ENCODE measurements at places on chromosomes 2 and 18. TPM values are rescaled to one million over a fixed set of nuclear protein-coding genes. Genes with fewer than 3 reads are reported as not detected.

COBLL1 gene
- total RNA-seq: 4.3 TPM

TMEM178A gene
- not detected for total RNA-seq

- H3K27me3 ChIP-seq: no peaks in the 10 kb centered on the region
- no peak overlapping the region for H3K4me3 ChIP-seq
- DNase-seq: no peak
- H3K27ac ChIP-seq: no peak overlapping the region
- H3K36me3 ChIP-seq: no peaks in the 10 kb centered on the region
Observed at GRCh38 chr2:43047187-43047780, 179.1 kb downstream of the ZFP36L2 start.

DNA sequence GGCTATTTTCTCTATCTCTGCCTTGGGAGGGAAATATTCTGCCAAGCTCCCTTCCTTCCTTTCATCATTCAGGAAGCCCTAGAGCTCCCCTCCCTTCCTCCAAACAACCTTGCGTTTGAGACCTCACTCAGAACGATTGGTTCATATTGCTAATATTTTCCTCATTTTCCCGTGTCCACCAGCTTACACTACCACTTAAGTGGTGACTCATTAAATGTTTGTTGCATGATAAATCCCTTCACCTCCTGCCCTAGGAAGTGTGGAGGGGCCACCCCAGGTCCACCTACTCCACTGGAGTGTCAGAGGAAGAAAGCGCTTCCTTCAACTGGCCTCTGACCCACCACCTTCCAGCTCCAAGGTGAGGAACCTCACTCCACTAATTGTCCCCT, 2.3 kb upstream of the LPIN2 start:
- H3K4me1 ChIP-seq: no peaks in the 10 kb centered on the region
- DNase-seq: no peak
- no peak overlapping the region for H3K4me3 ChIP-seq
- no peaks in the 10 kb centered on the region for H3K27me3 ChIP-seq
- H3K36me3 ChIP-seq: no peaks in the 10 kb centered on the region
- H3K27ac ChIP-seq: peak overlapping the region; percentile 69

GRCh38 chr18:58758606-58759005, 87.3 kb downstream of the MALT1 start:
- no peak overlapping the region for H3K4me3 ChIP-seq
- peaks cover 38% of the 10 kb centered on the region for H3K4me1 ChIP-seq
- no peaks in the 10 kb centered on the region for H3K27me3 ChIP-seq

DNA sequence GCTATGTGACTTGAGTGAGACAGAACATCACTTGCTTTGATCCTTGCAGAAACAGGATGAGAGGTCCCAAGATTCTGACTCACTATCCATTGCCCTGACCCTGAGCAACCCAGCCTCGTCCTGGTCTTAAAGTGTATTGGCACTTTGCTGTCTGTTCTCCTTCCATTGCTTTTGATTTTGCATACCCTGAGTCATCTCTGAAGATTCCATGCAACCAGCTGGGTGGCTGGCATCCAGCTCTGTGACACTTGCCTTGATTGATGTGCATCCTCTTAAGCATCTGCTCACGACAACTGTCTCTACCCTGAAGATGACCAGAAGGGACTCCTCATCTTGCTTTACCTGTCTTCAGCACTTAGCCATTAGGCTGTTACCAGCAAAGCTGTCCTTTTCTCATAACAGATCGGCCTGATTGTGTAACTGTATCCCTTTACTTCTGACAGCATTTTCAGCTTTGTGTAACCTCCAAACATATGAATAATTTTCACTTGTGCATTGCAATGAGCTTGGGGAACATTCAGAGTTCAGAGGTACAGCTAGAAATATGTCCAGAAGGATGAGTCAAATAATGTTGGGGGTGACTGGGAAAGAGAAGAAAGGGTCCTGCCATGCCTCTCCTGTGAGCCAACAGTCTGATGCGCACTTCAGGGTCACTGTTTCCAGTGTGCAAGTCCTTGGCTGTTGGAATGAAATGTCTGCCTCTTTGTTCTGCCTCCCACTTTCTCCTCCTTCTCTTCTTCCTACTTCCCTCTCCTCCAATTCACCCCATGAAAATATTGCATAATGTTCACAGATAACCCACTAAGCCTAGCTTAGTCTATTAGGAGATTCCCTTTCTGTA, 249.7 kb upstream of the OSR1 start:
- H3K27ac ChIP-seq: no peak overlapping the region
- H3K4me3 ChIP-seq: no peak overlapping the region
- H3K27me3 ChIP-seq: no peaks in the 10 kb centered on the region
- H3K36me3 ChIP-seq: no peaks in the 10 kb centered on the region
- no peak for DNase-seq
- no peaks in the 10 kb centered on the region for H3K4me1 ChIP-seq

DNA sequence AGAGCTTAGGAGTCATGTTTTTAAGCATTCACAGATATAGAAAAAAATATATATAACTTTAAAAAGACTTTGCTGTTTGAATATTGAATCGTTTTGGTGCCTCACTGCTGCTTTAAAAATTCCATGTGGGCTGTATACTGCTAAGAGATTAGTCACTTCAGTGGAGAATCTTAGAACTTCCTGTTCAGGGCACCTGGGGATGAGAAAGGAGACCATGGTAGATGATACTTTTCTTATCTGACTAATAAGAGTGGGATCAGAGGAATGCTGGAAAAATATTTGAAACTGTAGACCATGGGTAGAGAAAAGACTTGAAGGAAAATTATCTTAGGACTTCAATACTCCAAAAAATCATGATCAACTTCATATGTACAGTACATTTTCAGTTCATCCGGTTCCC, 442.2 kb upstream of the SETBP1 start:
- no peak overlapping the region for H3K4me3 ChIP-seq
- H3K36me3 ChIP-seq: no peaks in the 10 kb centered on the region
- H3K27me3 ChIP-seq: no peaks in the 10 kb centered on the region
- no peaks in the 10 kb centered on the region for H3K4me1 ChIP-seq

DNA sequence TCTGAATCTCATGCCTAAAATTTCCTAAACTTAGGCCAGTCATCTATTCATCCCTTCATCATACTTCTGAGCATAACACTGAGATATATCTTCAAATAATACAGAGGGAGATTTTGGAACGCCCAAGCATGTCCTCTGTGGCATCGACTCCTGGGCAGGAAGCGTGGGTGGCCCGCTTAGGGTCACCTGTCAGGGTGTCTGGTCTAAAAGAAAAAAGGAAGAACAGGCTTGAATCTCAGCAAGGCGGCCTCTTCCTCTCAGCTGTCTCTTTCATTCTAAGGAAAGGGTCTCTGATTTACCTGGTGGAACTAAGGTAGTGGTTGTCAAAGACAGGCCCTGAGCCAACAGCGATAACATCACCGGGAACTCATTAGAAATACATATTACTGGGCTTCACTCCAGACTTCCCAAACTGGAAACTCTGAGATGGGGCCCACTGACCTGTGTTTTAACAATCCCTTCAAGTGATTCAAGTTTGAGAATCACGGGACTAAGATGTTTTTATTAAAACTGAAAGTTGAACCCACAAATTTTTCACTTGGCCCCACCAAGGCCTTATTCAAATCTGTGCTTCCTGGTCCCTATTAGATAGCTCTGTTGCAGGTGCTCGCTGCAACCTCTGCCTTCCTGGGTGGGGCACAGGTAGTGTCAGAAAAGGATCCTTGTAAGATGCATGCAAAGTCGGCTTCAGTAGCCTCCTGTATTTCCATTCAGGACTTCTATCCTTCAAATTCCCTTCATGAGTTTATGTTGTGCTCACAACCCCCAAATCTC, 162.3 kb upstream of the CCDC68 start:
- no peak overlapping the region for H3K4me3 ChIP-seq
- no peaks in the 10 kb centered on the region for H3K4me1 ChIP-seq
- no peak for DNase-seq
- no peaks in the 10 kb centered on the region for H3K36me3 ChIP-seq
- no peak overlapping the region for H3K27ac ChIP-seq

GRCh38 chr2:33215299-33215698, 261.1 kb upstream of the RASGRP3 start:
- no peaks in the 10 kb centered on the region for H3K36me3 ChIP-seq
- H3K27ac ChIP-seq: peak overlapping the region; percentile 20

GRCh38 chr2:62406573-62407043, 99.4 kb downstream of the TMEM17 start:
- no peaks in the 10 kb centered on the region for H3K27me3 ChIP-seq
- peaks cover 11% of the 10 kb centered on the region for H3K4me1 ChIP-seq
- DNase-seq: no peak

Measured in gastrocnemius medialis (tissue), 4 donors.